SW 1271 (cell line): ENCODE measurements at places on chromosomes 16 and 17.

DNA sequence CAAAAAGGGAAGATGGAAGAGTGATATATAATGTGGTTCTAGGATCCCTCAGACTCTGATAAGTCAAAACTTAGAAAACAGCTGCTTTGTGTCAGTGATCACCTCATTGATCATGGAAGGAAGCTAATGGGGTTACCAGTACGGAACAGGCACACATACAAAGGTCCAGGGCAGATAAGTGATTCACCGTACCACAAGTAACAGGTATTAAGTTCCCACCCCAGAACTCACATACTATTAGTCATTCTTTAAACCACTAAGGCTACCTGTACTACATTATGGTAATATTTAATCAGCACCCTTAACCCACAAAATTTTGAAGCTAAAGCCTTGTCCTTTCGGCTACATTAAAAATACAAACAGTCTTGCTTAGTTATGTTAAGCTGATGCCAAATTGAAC, 17.4 kb downstream of the RNF43 start:
- no peak for DNase-seq

- no peak for DNase-seq
These were observed 402.3 kb upstream of the ASIC2 start for GRCh38 chr17:33695431-33695830.

DNA sequence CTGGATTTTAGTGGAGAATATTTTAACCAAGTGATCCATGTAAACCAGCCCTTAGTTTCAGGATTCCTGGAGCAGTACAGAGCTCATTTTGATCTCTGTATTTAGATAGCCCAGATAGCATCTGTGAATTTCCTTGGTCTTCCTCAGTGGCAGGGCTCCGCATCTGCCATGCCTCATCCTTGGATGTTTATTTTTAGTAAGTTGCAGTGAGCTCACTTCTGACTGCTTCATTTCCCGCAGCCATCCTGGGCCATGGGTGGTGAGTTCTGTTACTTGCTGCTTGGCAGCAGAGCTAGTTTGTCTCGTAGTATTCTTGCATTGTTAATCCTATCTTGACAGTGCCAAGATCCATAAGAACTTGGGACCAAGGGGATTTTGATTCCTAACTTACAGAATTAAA, 33.7 kb downstream of the IST1 start:
- DNase-seq = no peak

DNA sequence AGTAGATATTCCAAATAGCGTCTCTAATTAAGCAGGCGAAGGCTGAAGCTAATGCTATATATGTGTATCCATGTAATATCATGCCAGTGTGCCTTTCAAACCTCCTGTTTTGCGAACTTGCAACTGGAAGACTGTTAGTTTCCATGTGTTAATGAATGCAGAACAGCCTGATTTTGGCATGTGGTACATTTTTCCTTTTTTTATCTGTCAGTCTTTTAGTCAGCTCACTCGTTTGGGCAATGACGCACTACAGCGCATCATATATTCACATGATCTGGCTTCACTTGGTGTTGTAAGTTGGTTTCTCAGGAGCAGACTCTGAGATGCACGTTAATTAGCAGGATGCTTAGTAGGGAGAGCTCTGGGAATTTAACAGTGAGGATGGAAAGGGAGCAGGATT, 210.4 kb upstream of the CA10 start:
- DNase-seq = no peak

DNA sequence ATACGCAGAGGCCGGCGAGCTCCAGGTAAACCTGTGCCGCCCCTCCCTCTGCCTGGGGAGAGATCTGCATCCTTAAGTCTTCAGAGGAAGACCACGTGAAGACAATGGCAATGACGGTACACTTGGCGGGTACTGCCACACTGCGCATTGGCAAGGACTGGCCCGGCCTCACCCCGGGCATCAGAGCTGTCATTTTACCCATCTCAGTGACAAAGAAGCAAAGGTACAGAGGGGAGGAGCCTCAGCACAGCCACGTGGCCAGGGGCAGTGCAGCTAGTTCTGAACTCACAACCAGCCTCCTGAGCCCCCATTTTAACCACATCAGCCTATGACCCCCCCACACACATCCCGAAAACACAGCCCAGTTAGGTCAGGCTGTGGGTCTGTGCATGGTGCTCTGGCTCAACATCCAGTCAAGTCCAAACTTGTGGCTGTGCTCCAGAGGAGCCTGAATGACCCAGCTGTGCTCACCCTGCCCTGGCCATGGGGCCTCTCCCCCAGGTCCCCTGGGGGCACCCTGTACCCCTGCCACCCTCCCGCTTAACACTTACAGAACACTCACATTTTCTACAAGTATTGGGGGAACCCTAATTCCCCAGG, 80.6 kb downstream of the C16orf95 start:
- no peak for DNase-seq

- DNase-seq = no peak
These were observed 16.9 kb downstream of the SCN4A start for GRCh38 chr17:63955791-63956190.

DNA sequence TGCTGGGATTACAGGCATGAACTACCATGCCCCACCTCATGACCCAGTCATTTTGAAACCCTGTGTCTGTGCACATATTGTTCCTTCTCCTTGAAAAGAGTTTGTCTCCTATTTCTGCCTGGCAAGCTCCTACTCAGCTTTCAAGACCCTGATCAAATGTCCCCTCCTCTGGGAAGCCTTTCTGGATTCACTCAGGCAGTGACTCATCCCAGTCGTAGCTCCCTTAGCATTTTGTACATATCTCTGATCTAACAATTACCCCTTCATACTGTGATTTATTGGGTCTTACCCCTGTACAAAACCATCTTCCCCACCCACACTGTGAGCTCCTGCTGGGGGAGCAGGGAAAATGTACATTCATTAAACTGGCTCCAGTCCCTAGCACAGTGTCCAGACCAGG, 18.1 kb upstream of the ABCC12 start:
- DNase-seq = no peak

DNA sequence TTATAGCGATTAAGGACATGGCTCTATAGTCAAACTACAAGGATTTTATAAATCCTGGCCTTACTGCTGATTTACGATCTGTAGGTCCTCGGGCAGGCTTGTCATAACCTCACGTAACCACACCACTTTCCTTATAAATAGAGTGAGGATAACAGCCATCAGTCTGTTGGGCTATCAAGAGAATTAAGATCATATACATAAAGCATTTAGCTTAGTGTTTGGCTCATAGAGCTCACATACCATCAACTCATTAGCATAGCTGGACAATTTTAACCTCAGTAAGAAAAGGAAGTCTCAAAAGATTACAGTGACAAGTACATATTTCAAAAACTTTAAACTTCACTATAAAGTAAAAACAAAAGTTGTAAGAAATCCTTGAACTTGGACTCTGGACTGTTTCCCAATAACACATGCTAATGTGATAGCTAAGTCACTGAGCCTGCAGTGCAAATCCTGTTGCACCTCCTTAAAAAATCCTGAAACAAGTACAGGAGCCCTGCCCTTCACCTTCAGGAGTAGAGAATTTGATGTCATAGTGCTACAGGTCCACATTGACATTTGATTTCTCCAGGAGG, 20.8 kb upstream of the CLEC3A start:
- DNase-seq = no peak

GRCh38 chr17:3157218-3157617, 29.9 kb upstream of the OR1G1 start:
- no peak for DNase-seq

- no peak for DNase-seq
These were observed 48.0 kb upstream of the CDH5 start for GRCh38 chr16:66318505-66318904.

DNA sequence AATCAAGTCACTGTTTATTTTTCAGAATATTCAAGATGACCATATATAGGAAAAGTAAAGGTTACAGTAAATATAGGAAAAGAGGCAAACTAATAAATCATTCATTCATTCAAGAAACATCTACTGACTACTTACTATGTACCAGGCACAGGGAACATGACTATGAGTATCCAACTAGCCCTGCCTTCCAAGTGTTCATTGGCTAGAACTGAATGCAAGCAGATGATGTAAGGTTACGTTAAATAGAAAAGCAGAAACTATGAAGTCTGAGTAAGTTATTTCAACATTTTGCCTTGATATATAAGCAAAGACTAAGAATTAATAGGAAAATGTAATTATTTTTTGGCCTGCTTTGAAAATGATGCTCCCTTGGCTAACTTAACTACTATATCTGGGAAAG, 36.7 kb downstream of the SPAG9 start:
- no peak for DNase-seq

GRCh38 chr17:81111066-81111465, 54.2 kb upstream of the PVALEF start:
- no peak for DNase-seq

DNA sequence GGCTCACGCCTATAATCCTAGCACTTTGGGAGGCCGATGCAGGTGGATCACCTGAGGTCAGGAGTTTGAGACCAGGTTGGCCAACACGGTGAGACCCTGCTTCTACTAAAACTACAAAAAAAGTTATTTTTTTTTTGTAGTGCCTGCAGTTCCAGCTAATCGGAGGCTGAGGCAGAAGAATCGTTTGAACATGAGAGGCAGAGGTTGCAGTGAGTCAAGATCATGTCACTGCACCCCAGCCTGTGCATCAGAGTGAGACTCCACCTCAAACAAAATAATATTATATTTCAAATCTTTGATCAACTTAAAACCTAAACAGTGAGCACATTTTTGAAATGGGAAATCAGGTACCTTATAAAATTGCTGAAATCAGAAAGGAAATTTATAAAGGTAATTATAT, 36.5 kb downstream of the NCOR1 start:
- DNase-seq = no peak
